ENCODE measurements at places on chromosomes 12 and 14.

- DNase-seq = no peak
Observed at GRCh38 chr12:96247563-96247962, 53.4 kb downstream of the ELK3 start.

- peak; percentile 45 for DNase-seq
Observed at GRCh38 chr12:77060136-77060882, 5.1 kb downstream of the E2F7 start.

- no peak for DNase-seq
Observed at GRCh38 chr12:81325086-81325485, 247.2 kb downstream of the ACSS3 start.

GRCh38 chr12:111063295-111064026 is 143.1 kb upstream of the MYL2 start:
- DNase-seq = no peak

DNA sequence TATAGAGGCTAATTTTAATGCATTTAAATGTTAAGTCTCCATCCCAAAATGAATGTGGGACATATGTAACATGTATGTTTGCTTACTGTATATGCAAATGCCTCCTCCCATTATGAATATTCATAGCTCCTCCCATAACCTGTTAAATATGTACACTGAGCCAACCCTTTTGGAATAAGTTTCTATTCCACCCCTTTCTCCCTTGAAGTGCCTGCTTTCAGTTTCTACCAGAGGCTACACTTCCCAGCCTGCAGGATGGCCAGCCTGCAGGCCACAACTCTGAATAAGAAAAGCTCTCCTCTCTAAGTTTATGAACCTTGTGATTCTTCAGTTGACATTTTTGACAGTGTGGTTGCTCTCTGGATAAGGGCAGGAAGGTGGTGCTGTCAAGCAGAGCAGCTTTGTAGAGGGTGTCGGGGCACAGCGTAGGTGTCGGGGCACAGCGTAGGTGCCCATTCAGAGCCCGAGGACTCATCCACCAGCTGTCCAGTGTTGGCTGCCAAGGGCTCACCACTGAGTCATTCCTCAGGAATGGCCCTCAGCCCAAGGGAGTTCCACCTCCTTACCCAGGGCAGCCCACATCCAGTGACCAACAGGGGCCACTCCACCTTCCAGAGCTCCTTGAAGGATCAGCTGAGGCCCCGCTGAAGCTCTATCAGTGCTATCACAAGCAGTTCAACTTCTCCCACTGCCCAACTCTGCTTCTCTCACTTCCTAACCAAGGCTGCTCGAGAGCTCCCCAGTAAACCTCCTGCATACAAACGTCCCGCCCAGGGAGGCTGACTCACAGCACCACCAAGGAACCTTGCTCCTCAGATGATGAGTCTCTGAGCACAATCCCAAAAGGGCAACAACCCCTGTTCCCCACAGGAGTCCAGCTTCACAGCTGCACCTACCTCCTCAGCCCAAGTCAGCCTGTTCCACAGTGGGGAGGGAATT is 31.4 kb downstream of the VWF start:
- DNase-seq = no peak

DNA sequence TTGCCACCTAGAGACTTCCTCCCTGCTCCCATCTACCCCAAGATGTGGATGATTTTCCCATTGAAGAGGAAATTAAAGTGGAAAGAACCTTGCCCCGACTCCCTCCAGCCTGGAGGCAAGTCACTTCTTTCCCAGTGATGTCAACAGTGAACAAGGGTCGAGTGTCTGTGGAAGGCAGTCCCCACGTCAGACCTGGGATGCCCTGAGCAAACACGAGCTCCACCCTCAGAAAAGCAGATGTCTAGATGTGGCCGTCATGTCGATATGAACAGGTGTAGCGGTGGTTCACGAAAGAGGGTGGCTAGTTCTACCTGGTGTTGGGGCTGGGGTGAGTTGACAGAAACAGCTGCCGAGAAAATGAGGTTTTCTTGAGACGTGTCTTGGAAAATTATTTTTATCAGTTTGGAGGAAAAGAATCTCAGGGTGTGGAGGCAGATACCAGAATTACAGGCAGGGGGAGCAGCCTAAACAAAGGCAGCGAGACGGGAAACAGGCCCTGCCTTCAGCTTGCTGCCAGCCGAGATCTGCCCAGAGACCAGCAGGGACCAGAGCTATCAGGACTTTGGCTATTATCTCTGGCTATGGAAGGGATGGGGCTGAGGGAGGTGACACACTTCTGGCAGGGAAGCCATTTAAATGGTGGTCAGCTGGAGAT is 25.9 kb downstream of the SYNDIG1L start:
- no peak for DNase-seq

- DNase-seq = no peak
Observed at GRCh38 chr14:54001189-54001878, 44.7 kb upstream of the BMP4 start.

DNA sequence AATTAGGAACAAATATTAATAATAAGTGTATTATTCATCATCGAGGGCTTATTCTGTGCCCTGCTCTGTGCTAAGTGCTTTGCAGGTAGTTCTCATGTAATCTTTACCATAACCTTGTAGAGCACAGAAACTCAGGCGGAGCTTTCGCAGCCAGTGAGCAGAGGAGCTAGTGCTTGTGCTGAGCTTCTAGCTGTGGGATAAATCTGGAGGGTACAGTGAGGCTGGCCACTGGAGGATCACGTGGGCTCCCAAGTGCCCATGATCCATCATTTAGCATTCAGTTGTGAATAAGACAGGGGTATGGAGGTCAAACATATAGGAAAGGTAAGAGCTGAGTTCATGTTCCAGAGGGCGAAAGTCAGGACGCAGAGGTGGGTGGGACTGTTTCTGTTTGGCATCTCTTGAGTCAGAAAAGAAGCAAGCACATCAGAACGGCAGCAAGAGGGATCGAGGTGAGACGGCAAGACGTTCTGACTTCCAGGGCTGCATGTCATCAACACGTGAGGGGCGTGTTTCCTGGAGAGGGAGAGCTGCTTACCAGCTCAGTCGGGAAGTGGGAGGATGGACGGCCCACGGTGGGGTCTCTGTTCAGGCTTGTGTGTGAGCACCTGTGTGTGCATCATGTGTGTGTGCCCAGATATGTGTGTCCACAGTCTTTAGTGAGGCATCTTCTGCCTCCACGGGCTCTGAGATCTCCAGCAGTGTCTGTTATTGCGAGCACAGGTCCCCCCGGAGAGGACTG is 16.8 kb upstream of the KRT80 start:
- no peak for DNase-seq

DNA sequence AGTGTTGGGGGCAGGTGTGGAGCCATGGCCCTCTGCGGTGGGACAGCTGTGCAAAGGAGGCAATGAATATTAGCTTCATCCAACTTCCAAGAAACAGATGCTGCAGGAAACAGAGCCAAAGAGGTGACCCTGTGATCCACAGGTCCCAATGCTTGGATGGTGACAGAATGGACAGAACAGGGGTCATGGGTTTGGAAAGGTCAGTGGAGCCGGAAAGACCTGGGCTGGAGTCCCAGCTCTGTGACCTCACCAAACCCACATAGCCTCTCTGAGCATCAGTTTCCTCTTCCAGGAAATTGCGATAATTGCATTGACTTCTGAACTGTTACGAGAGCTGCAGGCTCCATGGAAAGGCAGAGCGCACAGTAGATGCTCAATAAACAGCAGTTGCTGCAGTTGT is 110.2 kb upstream of the GSC start:
- no peak for DNase-seq

GRCh38 chr14:31319701-31320100 is 100.6 kb downstream of the HEATR5A start:
- DNase-seq = no peak

GRCh38 chr14:104390941-104391901 is 188.3 kb upstream of the C14orf180 start:
- no peak for DNase-seq

GRCh38 chr12:107442326-107442987 is 243.1 kb upstream of the PWP1 start:
- DNase-seq = no peak

DNA sequence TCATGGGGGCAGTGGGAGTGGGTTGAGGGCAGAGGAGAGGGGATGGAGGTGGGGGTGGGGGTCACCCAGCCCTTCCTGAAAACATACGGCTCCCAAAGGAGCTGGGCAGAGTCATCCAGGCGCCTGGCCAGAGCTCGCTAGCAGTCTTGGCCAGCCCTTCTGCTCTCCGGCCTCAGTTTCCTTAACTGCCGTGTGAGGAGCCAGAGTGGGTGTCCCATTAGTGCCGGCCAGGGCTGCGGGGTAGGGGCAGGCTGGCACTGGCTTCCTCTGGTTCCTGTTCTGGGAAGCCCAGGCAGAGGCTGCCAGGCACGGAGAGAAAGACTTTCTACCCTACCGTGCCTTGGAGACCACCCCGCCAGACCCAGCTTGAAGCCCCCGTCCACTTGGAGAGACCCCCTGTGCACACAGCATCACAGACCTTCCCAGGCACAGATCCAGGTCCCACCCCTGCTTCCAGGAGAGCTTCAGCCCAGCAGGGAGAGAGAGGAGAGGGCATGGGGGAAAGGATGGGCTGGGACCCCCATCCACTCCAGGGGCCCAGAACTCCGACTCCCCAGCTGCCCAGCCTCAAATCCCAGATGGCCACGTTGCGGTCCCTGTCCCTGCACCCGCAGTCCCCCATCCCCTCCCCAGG is 93.3 kb downstream of the RFLNA start:
- DNase-seq = no peak

DNA sequence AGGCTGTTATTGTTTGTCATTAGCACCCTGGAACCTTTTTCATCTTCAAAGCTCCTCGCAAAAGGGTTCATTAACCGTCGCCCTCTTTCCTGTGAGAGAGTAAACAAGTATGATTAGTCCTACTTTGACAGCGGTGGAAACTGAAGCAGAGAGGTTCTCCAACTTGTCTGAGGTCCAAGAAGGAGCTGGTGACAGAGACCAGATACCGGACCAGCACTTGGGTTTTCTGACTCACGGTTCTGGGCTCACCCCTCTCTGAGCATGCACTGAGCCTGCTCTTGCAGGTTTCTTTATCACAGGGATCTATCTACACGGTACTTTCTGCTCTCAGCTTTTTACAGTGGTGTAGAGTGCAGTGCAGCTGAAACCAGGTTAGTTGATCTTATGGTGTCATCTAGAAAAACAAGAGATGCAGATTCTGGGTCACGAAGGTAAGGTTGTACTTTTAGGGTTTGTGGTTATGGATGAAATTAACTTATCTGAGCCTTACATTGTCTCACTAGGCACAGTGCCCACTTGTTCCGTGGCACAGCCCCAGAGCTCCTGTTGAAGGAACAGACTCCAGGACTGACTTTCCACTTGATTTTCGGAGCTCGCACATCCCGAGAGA is 62.1 kb downstream of the PPP2R5C start:
- peak; percentile 72 for DNase-seq

- peak; percentile 65 for DNase-seq
Observed at GRCh38 chr14:102516531-102517391, 7.2 kb upstream of the ANKRD9 start.

GRCh38 chr14:58638231-58639197 is 752 bp downstream of the DACT1 start:
- DNase-seq = peak; percentile 44

- peak; percentile 46 for DNase-seq
Observed at GRCh38 chr14:100221533-100222223, 17.3 kb upstream of the YY1 start.

GRCh38 chr14:32033543-32033942 is 43.6 kb upstream of the ARHGAP5 start:
- DNase-seq = no peak

- DNase-seq = no peak
Observed at GRCh38 chr12:11724888-11725311, 75.4 kb downstream of the ETV6 start.

GRCh38 chr12:23555180-23555824 is 394.2 kb downstream of the SOX5 start:
- DNase-seq = no peak

GRCh38 chr14:56133547-56133946 is 15.3 kb downstream of the PELI2 start:
- no peak for DNase-seq

DNA sequence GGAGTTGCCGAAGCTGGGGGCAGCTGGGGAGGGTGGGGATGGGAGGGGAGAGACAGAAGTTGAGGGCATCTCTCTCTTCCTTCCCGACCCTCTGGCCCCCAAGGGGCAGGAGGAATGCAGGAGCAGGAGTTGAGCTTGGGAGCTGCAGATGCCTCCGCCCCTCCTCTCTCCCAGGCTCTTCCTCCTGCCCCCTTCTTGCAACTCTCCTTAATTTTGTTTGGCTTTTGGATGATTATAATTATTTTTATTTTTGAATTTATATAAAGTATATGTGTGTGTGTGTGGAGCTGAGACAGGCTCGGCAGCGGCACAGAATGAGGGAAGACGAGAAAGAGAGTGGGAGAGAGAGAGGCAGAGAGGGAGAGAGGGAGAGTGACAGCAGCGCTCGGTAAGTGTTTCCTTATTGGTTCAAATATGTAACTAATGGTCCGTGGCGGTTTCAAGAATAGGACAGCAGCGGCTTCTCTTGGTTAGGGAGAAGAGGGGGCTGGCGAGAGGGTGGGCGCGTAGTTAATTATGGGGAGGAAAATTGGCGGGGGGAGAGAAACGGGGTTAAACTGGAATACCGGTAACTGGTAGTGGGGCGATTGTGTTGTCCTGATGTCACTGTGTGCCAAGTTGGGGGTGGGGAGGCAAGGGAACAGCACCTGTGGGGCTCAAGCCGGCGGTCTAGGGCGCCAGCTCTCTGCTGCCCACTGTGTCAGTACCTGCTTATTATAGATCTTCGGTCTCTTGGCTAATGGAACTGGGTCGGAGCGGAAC is 8.4 kb downstream of the HOXC8 start:
- DNase-seq = no peak

DNA sequence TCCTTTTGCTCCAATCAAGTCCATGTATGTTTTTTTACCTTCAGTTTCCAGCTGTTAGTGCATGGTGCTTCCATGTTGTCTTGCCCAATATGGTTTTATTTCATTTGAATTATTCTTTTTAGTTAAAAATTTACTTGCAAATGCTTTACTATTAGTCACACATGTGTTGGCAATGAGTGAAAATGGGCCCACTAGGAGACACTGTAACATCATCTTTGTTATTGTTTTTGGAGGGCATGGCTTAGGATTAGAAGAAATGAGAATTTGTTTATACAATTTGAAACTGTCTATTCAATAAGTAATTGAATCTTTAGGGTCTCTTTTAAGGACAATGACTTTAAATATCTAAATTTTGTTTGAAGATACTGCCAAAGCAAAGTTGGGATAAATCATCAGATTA is 133.7 kb downstream of the BRMS1L start:
- DNase-seq = no peak

DNA sequence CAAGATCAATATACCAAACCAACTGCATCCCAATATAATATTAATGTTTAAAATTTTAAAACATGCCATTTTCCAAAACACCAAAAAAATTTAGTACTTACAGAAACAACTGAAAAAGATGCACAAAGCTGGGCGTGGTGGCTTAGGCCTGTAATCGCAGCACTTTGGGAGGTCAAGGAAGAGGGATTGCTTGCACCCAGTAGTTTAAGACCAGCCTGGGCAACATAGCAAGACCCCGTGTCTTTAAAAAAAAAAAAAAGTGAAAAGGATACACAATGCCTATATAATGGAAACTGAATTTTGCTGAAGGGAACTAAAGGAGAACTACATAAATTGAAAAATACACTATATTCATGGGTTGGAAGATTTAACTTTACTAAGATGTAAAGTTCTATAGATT is 149.5 kb downstream of the RMST start:
- no peak for DNase-seq

GRCh38 chr12:98420461-98420860 is 94.9 kb upstream of the TMPO start:
- DNase-seq = no peak
